Upper lobe of left lung (tissue), 6 donors: ENCODE measurements at places on chromosomes 1 and 21. TPM values are rescaled to one million over a fixed set of nuclear protein-coding genes. Genes with fewer than 3 reads are reported as not detected.
A peak's percentile ranks its signal among the peaks of the same experiment; 100 is the strongest.

The EMC1 gene
- 45.5 TPM for total RNA-seq

GRCh38 chr1:73859227-73859626, 338.7 kb downstream of the LRRIQ3 start:
- no peaks in the 10 kb centered on the region for H3K36me3 ChIP-seq
- no peak for DNase-seq
- no peaks in the 10 kb centered on the region for H3K27me3 ChIP-seq
- H3K27ac ChIP-seq = no peak overlapping the region

The PPM1J gene
- total RNA-seq = 0.79 TPM

GRCh38 chr1:207261971-207262370, 59.5 kb upstream of the CD55 start:
- no peaks in the 10 kb centered on the region for H3K4me1 ChIP-seq
- H3K4me3 ChIP-seq = no peak overlapping the region
- no peak for DNase-seq
- H3K27ac ChIP-seq = no peak overlapping the region
- no peaks in the 10 kb centered on the region for H3K36me3 ChIP-seq
- no peaks in the 10 kb centered on the region for H3K27me3 ChIP-seq

The LRP8 gene
- total RNA-seq = 11.3 TPM

The FAM167B gene
- total RNA-seq = 4.4 TPM

GRCh38 chr1:21763694-21764419, 19.1 kb downstream of the USP48 start:
- no peaks in the 10 kb centered on the region for H3K36me3 ChIP-seq
- H3K4me3 ChIP-seq = no peak overlapping the region
- peak overlapping the region; percentile 25 for H3K27ac ChIP-seq
- no peak for DNase-seq

The GRIK1 gene
- not detected for total RNA-seq

The FAM72B gene
- 1.8 TPM for total RNA-seq

DNA sequence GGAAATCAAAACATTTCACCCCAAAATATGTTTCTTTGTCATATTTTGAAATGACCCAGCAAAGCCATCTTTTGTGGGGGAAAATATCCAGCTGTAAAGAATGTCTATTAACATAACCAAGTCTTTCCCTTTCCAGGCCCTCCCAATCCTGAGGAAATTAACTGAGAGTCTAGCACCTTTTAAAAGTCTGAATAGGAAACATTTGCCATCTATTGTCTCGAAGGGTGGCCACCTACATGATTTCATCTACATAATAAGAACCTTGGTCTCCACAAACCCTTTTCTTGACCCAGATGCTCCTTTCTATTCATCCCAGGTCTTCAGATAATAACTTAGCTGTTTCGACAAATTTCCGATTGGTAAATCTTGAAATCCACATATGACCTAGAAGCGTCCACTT, 5.4 kb upstream of the MT1HL1 start:
- no peak overlapping the region for H3K4me3 ChIP-seq
- no peak overlapping the region for H3K27ac ChIP-seq
- DNase-seq = no peak
- no peaks in the 10 kb centered on the region for H3K36me3 ChIP-seq
- H3K27me3 ChIP-seq = no peaks in the 10 kb centered on the region

- no peak overlapping the region for H3K27ac ChIP-seq
- H3K4me1 ChIP-seq = no peaks in the 10 kb centered on the region
- no peaks in the 10 kb centered on the region for H3K36me3 ChIP-seq
- peak; percentile 30 for DNase-seq
- H3K4me3 ChIP-seq = no peak overlapping the region
Observed at GRCh38 chr1:115925467-115925866, 50.8 kb upstream of the SLC22A15 start.

DNA sequence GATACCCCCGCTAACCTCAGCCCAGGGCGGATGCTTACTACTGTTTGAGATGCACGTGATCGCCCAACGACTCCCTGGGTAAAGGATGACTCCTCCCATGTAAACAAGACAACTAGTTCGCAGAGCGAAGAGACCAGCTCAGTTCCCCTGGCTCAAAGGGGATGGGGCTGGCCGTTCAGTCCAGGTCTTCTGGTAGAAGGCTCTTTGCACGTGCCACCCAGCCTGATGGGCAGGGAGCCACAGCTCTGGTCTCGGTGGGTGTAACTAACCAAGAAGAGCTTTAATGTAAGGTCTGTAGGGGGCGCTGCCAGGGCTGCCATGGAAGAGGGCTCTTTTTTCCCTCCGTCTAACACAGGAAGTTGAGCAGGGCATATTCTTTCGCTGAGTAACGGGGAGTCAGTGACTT, 49.4 kb upstream of the PARP1 start:
- no peaks in the 10 kb centered on the region for H3K27me3 ChIP-seq
- H3K27ac ChIP-seq = no peak overlapping the region
- H3K4me1 ChIP-seq = peaks cover 2% of the 10 kb centered on the region
- DNase-seq = no peak
- no peaks in the 10 kb centered on the region for H3K36me3 ChIP-seq

The PINK1 gene
- total RNA-seq = 92.2 TPM

DNA sequence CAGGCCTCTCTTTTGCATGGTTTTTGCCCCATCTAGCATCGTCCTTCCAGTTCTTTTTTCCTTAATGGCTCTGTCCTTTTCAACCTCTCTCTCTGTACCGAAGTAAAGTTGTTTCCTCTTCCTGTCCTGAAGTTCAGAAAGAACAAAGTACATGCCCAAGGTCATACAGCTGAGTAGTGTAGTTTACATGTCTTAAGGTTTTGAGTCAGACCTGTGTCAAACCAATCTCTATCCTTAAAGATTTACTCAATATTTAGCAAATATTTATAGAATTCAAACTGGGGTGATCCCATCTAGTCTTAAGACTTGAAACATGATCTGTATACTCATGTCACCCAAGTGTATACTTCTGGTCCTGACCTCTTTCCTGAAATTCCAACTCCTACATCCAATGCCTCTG, 118.7 kb upstream of the SGIP1 start:
- DNase-seq = no peak
- no peak overlapping the region for H3K27ac ChIP-seq
- H3K36me3 ChIP-seq = no peaks in the 10 kb centered on the region

The FAM151A gene
- not detected for total RNA-seq

- H3K27ac ChIP-seq = peak overlapping the region; percentile 78
- H3K36me3 ChIP-seq = peaks cover 8% of the 10 kb centered on the region
- H3K4me1 ChIP-seq = peaks cover 19% of the 10 kb centered on the region
- H3K4me3 ChIP-seq = no peak overlapping the region
- peak; percentile 65 for DNase-seq
- H3K27me3 ChIP-seq = no peaks in the 10 kb centered on the region
Observed at GRCh38 chr1:226974544-226975258, 34.6 kb downstream of the COQ8A start.

GRCh38 chr1:234882898-234883297, 245.7 kb downstream of the TOMM20 start:
- no peak overlapping the region for H3K27ac ChIP-seq
- H3K4me3 ChIP-seq = no peak overlapping the region
- no peak for DNase-seq
- H3K27me3 ChIP-seq = no peaks in the 10 kb centered on the region
- H3K4me1 ChIP-seq = peaks cover 10% of the 10 kb centered on the region

GRCh38 chr1:162336621-162337285, 39.9 kb downstream of the SPATA46 start:
- H3K27ac ChIP-seq = no peak overlapping the region
- H3K4me1 ChIP-seq = no peaks in the 10 kb centered on the region
- H3K36me3 ChIP-seq = no peaks in the 10 kb centered on the region
- no peak for DNase-seq
- no peaks in the 10 kb centered on the region for H3K27me3 ChIP-seq

DNA sequence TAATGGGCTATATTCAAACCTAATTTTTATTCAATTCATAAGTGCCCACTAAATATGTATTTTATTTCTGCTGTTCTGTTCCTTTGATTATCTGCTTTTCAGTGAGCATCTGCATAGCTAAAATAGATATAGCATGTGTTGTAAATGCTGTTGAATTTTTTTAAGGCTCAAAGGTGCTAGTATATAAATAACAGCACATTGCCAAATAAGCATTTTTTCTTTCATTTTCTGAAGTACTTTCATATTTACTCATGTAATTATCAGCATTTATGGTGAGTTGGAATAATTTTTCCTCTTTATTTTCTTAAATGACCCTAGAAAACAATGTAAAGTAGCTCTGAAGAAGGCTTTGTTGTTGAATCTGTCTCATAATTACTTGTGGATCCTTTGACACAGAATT, 69.6 kb upstream of the B3GALT2 start:
- peaks cover 5% of the 10 kb centered on the region for H3K4me1 ChIP-seq
- H3K4me3 ChIP-seq = no peak overlapping the region
- H3K36me3 ChIP-seq = no peaks in the 10 kb centered on the region
- H3K27ac ChIP-seq = no peak overlapping the region

DNA sequence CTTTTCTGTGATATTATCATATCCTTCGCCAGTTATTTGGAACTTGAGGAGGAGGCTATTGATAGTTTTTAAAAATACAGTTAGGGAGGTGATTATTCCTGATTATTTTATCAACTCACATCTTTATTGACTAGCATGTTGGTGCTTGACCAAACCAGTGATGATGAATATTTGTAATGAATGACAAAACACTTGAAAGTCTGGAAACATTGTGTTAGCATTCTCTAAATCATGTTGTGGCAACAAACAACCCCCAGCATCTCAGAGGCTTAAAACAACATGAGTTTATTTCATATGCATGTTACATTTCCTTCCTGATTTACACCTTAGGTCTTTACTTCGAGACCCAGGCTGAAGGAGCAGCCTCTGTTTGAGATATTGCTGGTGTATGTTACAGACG, 10.7 kb upstream of the JUN start:
- DNase-seq = no peak
- no peaks in the 10 kb centered on the region for H3K36me3 ChIP-seq
- no peak overlapping the region for H3K27ac ChIP-seq
- no peaks in the 10 kb centered on the region for H3K27me3 ChIP-seq
- no peaks in the 10 kb centered on the region for H3K4me1 ChIP-seq
